ENCODE measurements at places on chromosomes 1 and 21.

GRCh38 chr1:227805606-227806197 lies 9.8 kb upstream of the PRSS38 start:
- no peak for DNase-seq

DNA sequence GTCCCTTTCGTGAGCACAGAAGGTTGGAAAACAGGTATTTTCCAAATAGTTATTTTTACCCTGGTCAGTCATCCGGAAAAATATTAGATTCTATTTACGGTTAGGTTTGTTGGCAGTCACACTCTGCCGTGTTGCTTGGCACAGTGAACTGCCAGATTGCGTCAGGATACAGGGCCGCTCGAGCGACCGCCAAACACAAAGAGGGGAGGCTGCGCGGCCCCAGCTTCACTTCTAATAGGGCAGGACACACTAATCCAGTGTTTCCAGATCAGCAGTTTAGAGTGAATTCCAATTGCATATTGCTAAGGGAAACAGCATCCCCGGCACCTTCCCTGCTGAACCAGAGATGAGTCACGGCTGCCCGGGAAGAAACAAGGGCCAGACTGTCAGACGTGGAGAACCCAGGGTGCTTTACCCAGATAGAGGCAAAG lies 22.9 kb downstream of the UMODL1 start:
- DNase-seq, result no peak

- no peak for DNase-seq
Measured at GRCh38 chr21:18907076-18907475, 503.5 kb upstream of the TMPRSS15 start.

DNA sequence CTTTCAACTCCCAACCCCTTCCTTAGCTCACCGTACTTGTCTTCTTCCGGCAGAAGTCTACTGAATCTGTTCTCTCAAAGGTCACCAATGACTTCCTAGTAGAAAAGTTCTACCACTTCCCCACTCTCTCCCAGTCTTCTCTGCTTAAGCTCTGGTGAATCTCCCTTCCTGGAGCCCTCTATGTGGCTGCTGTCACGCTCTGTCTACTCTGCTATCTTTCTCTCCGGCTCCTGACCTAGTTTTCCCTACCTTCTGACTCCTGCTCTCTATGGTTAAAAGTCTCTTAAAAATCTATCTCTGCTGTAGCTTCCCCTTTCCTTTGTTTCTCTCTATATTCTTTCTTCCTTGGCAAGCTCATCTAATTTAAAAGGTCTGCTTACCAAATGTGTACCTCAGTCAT lies 350.1 kb upstream of the GREM2 start:
- DNase-seq, result no peak

DNA sequence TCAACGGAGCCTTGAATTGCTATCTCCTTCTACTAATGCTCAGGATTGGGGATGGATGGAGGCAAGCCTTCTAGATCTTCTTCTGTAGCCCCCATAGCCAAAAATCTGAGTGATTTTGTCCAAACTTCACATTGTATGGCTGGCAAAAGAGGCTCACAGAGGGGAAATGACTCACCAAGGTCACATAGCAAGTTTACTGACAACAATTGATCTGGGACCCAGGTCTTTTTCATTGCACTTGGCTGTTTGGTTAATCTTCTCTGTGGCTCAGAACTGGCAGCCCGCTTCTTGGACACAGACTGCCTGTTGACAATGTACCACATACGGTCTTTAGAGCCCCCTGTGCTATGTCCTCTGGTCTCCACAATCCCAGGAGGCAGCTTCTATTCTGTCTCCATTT lies 3.0 kb upstream of the LACTBL1 start:
- no peak for DNase-seq

DNA sequence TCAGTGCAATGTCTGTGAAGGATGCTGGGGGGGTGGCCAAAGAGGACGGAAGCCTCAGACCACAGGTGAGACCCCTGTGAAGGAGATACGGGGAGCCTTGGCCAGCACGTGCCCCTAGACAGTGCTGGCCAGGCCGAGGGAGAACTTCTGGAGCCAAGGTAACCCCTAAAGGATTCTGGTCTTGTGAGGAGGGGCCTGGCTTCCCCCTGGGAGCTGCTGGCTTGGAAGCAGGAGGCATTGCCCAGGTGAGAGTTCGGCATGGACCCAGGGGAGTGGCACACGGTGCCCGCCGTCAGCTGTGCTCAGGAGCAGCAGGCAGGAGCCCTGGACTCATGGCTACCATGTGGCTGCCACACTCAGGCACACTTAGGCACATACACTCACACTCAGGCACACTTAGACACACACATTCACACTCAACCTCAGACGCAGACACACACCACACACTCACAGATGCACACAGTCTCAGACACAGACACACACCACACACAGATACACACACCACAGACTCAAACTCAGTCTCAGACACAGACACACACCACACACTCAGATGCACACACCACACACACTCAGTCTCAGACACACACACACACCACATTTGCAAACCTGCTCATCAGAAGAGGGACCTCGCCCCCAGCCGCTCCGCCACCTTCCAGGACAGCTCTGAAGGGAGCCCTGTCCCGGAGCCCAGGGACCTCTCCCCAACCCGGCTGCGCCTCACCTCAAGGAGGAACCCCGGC lies 1.1 kb upstream of the COL6A2 start:
- no peak for DNase-seq

GRCh38 chr1:160206421-160207117 lies 1.4 kb downstream of the PEA15 start:
- no peak for DNase-seq

DNA sequence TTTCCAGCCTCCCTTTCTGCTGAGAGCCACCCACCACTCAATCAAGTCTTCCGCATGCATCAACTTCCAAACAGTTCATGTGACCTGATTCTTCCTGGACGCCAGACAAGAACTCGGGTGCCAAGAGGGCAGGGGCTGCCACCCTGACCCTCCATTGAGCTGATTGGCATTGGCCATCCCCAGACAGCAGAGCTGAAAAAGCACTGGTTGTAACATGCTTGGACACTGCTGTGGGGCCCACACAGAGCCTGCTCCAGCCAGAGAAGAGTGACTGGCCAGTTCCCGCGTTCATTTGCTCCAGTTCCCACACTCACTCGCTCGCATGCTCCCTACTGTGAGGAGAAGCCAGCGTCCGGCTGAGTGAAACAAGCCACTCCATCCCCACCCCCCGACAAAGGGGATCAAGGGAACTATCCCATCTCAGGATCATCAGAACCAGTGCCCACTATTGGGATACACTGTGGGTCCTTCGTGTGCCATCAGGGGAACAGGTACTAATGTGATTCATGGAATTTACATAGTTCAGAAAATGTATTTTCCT lies 420.3 kb downstream of the NPHP4 start:
- no peak for DNase-seq

GRCh38 chr1:3965693-3966092 lies 65.6 kb upstream of the C1orf174 start:
- DNase-seq, result no peak

DNA sequence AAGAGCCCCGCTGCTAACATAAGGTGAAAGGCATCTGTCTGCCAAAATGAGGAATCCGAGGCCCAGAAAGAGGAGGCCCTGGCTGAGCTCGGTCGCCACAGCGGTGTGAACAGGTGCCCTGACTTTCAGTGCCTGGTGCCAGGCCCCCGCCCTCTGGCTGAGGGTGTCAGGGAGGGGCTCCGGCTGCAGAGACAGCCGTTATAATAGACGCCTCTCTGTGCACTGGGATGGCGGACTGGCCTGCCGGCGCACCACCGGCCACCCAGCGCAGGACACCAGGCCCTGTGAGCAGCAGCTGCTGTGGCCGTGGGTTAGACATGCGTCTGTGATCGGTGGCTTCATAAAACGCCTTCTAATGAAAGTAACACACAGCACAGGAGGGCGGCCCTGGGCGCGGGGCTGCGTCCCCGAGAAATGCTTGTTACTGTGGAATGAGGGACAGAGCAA lies 51.4 kb upstream of the ACTRT2 start:
- DNase-seq, result no peak

DNA sequence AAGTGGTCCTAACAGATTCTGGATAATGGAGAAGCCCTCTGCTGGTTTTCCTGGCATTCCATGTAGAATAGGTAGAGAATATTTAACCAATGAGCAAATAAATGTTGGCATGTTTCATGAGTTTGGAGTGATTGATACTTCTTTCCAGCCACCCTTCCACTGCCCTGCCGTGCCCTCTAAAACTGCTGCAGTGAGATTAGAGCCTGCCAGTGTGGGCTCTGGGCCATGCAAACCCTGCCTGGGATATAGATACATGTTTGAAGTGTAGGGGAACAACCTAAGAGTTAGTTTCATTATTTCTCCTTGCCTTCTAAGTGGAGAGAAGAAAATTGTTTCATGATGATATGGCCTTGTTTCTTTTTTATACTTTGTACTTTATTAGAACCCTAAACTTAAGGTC lies 10.4 kb downstream of the UBE2Q1 start:
- no peak for DNase-seq

DNA sequence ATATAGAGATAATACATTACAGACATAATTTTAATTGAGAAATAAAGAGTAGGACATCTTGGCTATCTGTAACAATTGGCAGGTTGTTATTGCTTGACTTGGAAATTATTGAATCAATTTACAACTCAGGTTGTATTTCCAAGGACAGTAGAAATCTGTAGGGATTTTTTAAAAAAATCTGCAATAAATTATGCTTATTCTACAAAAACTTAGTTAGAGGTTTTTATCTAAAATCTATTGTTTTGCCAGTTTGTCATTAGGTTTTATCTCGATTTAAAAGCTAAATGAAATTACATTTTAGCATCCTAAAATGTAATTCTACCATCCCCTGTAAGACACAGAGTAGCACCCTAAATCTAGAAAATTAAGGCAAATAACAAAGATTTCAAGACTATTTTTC lies 408.8 kb downstream of the COL11A1 start:
- DNase-seq, result no peak

GRCh38 chr1:11784993-11785769 lies 20.6 kb downstream of the MTHFR start:
- DNase-seq, result peak; percentile 31

GRCh38 chr1:30748098-30748698 lies 9.4 kb downstream of the LAPTM5 start:
- DNase-seq, result peak; percentile 74

- peak; percentile 94 for DNase-seq
Measured at GRCh38 chr1:84582802-84583587, 8.8 kb upstream of the CTBS start.

DNA sequence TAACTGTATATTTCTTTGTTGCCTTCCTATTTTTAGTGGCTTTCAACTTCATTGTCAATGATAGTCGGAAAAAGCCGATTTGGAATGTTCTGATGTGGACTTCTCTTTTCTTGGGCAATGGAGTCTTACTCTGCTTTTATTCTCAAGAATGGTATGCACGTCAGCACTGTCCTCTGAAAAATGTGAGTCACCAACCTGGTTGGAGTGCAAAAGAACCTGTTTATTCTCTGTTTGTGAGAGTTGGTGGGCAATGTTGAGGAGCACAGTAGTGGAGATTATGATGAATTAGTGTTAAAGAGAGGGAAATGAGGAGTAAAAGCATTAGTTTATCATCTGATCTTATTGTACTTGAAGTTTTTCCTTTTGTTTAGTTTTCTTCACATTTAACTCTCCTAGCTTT lies 14.5 kb upstream of the AXDND1 start:
- no peak for DNase-seq

- DNase-seq, result no peak
Measured at GRCh38 chr1:17957588-17958267, 149.9 kb upstream of the IGSF21 start.

DNA sequence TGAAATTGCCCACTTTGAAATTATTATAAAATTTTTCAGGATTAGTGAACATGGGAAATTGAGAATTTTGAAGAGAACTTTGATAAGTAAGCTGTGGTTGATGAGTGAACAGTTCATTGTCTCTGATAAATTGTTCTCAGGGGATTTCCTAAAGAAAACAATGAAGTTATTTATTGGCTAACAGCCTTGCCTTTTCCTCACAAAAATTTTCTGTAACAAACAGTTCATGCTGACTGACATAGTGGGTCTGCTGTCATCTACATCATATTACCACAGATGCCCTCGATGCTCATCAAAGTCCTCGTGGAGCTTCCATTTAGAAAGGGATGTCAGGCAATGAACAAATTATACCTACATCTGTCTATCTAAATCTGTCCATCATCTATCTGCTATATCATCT lies 113.4 kb downstream of the PTBP2 start:
- no peak for DNase-seq

- no peak for DNase-seq
Measured at GRCh38 chr1:175232335-175232734, 39.8 kb upstream of the KIAA0040 start.

GRCh38 chr1:117076648-117077047 lies 16.5 kb downstream of the TTF2 start:
- DNase-seq, result no peak

DNA sequence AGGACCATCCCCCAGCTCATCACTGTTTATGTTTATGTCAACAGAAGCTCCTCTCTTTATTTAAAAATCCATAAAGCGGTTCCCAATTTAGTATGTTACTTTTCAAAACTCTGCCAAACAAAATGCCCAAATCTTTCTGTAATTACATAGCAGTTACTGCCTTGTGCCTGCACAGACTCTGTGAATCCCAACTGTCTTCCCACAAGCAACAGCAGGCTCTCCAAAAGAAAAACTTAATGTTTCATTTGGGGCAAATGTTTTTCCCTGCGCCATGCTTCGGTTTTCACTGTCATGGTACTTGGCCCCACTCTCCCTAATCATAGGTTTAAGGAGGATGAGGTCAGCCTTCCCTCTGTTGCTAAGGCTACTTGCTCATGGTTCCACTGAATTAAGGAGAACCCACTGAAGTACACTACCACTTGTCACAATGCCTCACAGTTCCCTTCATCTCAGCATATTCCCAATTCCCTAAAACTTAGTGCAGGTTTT lies 4.6 kb downstream of the COLGALT2 start:
- no peak for DNase-seq

DNA sequence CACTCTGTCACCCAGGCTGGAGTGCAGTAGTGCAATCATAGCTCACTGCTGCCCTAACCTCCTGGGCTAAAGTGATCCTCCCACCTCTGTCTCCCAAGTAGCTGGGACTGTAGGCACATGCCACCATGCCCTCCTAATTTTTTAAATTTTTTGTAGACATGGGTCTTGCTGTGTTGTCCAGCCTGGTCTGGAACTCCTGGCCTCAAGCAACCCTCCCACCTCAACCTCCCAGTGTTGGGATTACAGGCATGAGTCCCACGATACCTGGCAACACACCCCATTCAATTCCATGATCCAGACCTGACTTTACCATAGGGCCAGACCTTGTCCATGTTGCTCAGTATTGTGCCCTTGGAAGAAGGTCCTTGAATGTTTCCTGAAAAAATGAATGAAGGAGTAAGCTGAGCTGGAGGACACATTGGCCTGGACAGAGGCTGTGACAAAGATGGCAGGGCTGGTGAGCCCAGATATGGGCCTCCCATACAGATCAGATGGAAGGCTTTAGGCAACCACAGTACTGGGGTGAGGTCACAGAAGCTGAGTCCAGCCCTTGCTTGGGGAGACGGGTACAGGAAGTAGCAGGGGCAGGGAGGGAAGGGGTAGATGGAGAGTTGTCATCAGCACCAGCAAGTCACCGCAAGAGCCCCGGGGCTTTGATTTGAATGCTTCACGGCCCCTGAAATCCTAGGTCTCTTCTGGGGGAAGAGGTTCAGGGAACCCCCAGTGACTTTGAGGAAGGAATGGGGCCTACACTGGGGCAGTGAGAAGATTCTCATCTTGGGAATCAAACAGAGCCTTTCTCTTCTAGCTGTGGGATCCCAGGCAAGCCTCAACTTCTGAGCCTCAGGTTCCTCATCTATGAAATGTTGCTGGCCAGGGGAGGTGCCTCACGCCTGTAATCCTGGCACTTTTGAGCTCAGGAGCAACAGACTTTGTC lies 40.1 kb upstream of the DMBX1 start:
- DNase-seq, result no peak
